Sciatic nerve (tissue), 2 donors: ENCODE measurements at places on chromosomes 1 and 21.

- DNase-seq = no peak
Observed at GRCh38 chr1:117106478-117106877, 15.1 kb downstream of the TRIM45 start.

- DNase-seq = peak; percentile 33
Observed at GRCh38 chr1:203036135-203036534, 9.8 kb downstream of the PPFIA4 start.

- DNase-seq = no peak
Observed at GRCh38 chr1:154940213-154940560, 3.7 kb upstream of the PMVK start.

GRCh38 chr1:151146072-151146411 lies 389 bp downstream of the SEMA6C start:
- no peak for DNase-seq

DNA sequence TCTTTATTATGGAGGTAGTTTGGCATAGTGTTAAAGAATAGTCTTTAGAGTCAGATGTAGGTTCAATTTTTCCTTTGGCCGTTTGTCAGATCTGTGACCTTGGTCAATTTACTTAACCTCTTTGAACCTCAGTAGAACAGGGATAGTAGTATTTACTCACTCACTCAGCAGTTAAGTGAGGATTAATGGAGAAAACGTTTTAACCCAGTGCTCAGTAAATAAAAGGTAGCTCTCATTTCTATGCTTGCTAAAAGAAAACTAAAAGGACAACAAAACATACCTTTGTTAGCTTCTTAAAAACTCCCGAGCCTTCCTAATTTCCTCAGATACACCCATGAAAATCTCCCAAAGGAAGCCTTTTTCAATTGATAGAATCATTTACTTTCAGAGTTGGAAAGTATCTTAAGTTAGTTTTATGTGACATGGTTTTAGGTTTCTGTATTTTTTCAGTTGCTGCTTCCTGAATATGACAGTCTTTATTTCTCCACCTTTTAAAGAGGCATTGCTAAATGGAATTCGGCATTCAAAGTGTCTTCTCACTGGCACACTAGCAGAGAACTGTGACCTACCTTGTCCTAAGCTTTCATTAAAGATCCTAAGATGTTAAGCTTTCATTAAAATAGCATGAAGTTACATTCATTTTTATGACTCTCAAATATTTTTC lies 7.8 kb downstream of the ABCD3 start:
- DNase-seq = no peak

DNA sequence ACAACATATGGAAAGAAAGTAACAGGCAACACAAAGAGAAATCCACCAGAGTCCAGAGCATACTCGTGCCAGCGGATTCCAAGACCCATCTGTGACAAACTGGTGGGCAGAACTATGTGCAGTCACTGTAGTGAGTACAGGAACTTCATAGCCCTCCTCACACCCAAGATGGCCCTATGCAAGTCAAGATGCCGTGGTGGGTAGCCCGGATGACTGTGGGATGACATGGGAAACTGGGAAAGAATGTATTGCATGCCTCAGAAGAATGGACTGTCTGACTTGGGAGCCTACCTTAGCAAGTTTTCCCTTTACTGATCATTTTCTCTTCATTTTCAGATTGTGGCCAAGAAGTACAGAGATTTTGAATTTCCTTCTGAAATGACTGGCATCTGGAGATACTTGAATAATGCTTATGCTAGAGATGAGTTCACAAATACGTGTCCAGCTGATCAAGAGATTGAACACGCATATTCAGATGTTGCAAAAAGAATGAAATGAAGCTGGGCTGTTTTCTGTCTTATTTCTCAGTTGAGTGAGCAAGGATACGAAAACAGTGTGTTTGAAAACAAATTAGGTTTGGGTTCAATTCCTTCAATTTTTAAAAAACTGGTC lies 47.3 kb downstream of the CLIC6 start:
- no peak for DNase-seq

DNA sequence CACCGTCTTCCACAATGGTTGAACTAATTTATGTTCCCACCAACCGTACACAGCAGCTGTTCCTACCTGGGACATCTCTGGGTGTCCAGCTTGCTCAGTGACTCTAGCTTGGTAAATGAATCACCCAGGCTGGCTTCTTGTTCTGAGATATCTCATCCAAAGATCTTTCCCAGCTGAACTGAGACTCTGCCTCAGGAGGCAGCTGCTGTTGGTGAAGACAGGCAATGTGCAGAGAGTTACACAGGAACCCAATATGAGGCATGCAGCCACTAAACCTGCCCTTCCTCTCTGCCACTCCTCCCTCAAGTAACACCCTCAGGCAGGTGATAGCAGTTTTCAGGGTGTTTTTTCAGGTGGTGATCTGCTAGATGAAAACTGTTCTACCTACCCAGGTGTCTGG lies 14.0 kb upstream of the FOXO6 start:
- DNase-seq = peak; percentile 7

GRCh38 chr1:36055706-36056105 lies 28.2 kb upstream of the TEKT2 start:
- DNase-seq = no peak

DNA sequence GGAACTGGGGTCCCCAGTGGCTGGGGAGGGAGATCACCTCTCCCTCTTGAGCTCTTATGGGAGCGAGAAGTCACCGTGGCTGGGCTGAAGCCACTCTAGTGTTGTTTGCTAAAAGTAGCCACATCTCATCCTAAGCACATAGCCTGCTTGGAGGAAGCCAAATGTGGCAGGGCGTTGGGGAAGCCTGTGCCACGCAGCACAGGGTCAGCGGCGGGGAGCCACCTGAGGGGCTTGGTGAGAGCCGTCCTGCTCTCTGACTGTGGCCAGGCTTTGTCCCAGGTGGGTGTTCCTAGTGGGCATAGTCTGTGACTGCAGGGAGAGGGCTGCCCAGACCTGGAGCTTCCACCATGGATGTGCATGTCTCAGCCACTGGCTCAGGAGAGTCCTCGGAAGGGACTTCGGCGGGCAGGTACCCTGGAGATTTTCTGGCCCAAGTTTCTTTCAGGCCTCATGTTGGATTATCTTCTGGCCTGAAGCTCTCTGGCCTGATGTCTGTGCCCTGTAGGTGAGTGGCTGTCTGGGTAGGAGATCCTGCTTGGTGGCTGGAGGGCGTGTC lies 38.9 kb downstream of the MORN1 start:
- DNase-seq = no peak

- DNase-seq = no peak
Observed at GRCh38 chr21:41322496-41323382, 6.1 kb downstream of the FAM3B start.

- no peak for DNase-seq
Observed at GRCh38 chr21:42887326-42887725, 5.8 kb upstream of the NDUFV3 start.

DNA sequence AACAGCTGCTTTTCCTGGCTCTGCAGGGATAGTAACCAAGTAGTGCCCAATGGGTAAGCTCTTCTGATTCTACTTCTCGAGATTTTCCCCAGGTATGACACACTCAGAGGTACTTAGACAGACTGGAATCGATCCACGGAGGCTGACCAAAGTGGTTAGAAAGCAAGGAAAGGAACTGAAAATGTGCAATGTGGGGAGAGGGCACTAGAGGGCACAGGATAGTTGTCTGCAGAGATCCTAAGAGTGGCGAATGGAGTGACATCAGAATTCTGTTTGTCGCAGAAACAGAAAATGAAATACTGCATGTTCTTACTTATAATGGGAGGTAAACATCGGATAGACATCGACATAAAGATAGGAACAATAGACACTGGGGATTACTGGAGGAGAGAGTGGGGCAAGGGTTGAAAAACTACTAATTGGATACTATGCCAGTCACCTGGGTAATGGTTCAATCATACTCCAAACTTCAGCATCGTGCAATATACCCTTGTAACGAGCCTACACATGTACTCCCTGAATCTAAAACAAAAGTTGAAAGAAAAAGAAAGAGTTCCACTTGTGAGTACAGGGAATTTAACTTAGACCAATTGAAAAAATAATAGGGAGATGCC lies 23.3 kb downstream of the CYP2J2 start:
- no peak for DNase-seq

GRCh38 chr1:239951511-239952140 lies 140.1 kb upstream of the FMN2 start:
- peak; percentile 80 for DNase-seq
